ENCODE measurements at places on chromosomes 5 and 9.

DNA sequence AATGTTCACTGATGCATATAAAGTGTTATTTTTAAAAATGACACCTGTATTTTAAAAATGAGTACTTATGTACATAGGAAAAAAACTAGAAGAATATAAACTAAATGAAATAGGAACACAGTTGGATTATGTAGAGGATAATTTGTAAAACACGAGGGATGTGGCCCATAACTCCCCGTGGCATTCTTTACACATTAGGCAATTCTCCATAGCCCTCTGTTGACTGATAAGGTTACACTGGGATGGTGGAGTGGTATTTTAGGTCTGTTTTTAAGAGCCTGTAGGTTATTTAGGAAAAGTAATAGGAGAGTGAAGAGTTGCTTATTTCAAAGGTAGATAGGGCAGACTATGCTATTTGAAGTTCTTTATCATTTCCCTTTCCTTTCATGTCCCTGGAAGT lies 1.8 kb downstream of the CAVIN4 start:
- DNase-seq, result no peak

- no peak for DNase-seq
Observed at GRCh38 chr5:180689775-180690174, 40.4 kb upstream of the FLT4 start.

DNA sequence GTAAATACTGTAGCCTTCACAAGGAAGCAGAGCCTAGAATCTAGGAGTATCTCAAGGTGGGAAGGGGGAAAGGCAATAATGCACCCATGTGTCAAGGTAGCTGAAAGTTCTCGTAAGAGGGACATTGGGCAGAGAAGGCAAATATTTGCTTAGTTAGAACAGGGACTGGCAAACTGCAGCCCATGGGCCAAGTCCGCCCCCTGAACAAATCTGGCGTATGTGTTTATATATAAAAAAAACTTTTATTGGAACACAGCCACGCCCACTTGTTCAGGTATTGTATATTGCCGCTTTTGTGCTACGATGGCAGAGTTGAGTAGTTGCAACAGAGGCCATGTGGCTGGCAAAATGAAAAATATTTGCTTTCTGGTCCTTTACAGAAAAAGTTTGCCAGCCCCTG lies 16.1 kb downstream of the KCNN2 start:
- DNase-seq, result no peak

GRCh38 chr5:151580858-151581257 lies 10.3 kb downstream of the FAT2 start:
- no peak for DNase-seq

DNA sequence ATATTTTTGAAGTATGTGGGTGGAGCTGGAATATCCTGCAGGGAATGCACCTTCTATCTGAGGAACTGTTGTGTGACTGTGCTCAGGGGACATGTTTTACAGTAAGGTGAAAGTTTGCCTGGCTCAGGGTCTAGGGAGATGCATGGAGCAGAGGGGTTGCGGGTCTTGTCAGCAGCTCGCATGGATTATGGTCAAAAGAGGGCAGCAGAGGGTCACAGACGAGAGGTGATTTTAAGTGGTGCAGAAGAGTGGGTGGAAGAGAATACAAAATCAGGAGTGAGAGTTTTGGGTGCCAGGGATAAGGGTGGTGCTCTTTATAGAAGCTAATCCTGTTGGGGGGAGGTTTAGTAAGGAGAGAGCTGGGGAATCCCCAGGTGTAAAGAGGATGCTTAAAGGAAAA lies 53.5 kb upstream of the GRIN3A start:
- DNase-seq, result peak; percentile 90

DNA sequence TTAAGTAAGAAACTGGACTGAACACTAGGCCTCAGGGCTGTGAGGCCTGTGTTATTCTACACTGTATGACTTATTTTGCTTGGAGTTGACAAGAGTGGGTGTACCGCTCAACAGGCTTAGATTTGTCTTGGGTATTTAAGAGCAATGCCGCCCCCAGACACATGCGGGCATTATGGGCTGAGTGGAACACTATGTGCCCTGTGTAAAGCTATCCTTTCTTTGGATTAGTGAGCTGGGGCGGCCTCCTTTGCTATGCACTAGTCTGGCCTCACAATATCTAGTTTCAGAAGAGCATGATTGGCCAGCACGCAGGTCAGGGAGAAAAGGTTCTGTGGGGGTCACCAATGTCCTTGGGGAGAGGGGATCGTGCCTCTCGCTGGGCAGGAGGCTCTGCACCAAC lies 206.3 kb upstream of the GDNF start:
- DNase-seq, result no peak

DNA sequence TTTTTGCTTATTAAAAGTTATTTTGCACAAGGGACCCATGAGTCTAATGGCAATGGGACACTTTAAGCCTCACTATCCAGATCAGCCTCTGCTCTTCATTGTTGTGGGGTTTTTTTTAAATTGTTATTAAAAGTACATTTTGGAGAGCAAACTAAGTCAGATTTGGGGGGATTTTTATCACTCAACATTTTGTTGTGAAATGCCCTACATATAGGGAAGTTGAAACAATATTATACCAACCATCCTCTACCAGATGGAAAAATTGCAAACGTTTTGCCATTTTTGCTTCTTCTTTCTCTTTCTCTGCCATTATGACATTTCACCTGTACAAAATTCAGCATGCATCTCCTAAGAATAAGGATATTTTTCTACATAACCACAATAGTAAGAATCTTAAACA lies 75.3 kb downstream of the SLC1A3 start:
- no peak for DNase-seq

DNA sequence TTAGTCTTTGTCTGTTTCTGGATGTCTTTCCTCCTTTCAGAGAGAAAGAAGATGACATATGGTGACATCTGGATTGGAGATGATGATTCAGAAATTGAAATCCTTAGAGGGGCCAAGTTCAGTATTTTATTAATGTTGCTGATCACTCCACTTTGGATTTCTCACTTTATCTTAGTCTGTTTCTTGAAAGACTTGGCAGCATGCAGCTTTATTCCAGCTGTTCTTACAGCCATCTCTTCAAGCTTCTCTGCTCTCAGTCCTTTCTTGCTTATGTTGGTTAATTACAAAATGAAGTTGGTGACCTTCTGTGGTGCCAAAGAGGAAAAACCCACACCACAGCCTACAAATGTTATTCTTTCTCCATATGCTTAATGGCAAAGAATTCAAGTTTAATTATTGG lies 62.1 kb downstream of the SNCAIP start:
- no peak for DNase-seq

GRCh38 chr5:6049662-6050061 lies 328.7 kb downstream of the MED10 start:
- no peak for DNase-seq

GRCh38 chr9:8234316-8234715 lies 434.7 kb upstream of the DMAC1 start:
- DNase-seq, result peak; percentile 41

- DNase-seq, result no peak
Observed at GRCh38 chr5:35073160-35073559, 25.4 kb upstream of the AGXT2 start.

DNA sequence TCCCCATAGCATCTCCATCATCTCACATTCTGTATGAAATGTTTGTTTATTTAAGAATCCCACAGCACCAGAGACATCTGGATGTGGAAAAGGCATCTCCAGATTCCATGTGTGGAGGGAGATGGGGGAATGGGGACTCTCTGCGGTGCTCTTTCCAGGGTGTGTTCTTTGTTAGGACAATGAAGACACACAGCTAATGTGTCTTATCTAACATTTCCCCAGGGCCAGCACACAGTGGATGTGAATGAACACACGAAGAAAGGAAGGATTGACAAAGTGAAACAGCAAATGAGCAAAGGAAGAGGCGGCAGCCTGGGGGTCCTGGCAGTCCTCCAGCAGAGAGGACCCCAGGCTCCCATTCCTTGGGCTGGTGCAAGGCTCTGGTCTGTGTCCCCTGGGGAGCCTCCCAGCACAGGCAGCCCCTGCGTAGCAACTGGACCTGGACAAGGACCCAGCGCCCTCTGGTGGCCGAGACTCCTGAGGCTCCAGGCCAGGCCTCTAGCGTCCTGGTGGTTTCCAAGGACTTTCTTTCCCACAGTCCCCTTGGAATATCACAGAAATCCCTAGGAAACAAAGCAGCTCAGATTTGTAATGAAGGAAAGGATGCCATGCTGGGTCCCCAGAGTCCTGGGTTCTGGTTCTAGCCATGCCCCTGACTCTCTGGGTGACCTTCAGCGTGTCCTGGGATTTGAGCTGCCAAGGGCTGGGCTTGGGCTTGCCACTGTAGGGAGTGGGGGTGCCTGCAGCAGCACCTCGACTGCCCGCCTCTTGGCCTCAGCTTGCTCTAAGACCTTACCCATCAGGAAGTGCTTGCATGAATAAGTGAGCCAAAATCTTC lies 3.5 kb upstream of the PDLIM7 start:
- peak; percentile 96 for DNase-seq

- peak; percentile 56 for DNase-seq
Observed at GRCh38 chr5:7394889-7395431, 978 bp upstream of the ADCY2 start.

GRCh38 chr5:132915681-132916080 lies 42.2 kb downstream of the LEAP2 start:
- no peak for DNase-seq

DNA sequence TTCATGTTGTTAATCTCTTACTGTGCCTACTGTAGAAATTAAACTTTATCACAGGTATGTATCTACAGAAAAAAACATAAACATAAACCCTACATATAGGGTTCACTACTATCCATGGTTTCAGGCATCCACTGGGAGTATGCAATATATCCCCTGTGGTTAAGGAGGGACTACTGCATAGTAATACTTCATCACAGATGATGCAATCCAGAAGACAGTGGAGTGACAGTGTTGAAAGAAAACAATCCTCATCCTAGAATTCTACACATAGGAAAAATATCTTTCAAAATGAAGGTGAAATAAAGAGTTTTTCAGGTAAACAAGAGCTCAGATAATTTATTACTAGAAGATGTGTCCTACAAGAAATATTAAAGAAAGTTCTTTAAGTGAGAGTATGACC lies 105.9 kb downstream of the HOMER1 start:
- no peak for DNase-seq

- DNase-seq, result peak; percentile 49
Observed at GRCh38 chr5:78544561-78545201, 103.9 kb downstream of the LHFPL2 start.

DNA sequence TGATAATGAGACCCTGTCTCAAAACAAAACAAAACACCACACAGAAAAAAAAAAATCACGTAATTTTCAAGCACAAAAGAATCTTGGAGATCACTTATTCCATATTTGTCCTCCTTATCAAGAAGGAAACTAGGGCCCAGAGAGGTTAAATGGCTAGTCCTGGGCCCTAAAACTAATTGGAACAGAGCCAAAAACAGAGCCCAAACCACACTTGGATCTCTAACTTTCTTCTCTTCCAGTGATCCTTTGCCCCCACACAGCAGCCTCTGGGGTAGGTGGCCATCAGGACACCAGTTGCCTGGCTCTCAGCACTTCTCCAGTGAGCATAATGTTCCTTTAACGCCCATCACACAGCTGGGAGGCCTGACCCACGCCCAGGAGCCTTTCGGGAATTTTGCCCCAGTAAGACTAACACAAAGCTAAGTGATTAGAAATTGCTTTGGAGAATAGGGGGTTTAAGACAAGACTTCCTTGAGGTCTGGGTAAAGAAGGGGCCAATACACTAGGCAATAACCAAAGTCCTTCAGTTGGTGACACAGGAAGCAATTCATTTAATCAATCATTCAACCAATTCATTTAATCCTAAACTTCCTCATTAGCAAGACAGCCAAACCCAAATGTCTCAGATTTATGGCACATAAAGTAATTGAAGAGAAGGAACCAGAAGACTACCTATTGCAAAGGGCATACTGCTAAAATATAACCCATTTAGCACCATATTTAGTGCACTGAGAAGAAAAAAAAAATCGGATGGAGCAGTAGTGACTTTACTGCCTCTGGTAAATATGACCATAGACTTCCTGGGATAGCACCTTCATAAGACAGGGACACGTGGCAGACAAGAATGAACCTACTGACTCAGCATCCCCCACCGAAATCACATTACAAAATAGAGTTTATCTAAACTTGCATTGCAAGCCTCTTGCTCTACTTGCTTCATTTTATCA lies 77.8 kb downstream of the ZNF608 start:
- DNase-seq, result no peak

- peak; percentile 68 for DNase-seq
Observed at GRCh38 chr9:38067859-38068681, 957 bp downstream of the SHB start.

DNA sequence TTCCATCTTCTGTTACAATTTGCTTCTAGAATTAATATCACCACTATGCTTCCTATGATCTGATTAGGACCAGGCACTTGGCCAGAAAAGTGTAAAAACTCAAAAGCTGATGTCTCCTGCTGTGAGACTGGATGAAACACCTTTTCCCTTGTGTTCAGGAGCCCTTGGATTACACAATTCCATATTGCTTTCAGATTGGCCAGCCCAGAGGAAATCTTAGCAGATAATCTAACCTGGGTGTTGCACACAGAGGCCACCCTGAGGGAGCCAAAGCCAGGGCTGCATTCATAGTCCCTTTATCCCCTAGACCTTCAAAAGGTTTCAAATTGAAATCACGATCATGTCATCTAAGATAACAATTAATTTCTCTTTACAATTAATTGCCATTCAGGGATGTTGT lies 94.1 kb upstream of the SELENOP start:
- DNase-seq, result no peak

- DNase-seq, result no peak
Observed at GRCh38 chr9:111108946-111109345, 70.7 kb upstream of the LPAR1 start.

DNA sequence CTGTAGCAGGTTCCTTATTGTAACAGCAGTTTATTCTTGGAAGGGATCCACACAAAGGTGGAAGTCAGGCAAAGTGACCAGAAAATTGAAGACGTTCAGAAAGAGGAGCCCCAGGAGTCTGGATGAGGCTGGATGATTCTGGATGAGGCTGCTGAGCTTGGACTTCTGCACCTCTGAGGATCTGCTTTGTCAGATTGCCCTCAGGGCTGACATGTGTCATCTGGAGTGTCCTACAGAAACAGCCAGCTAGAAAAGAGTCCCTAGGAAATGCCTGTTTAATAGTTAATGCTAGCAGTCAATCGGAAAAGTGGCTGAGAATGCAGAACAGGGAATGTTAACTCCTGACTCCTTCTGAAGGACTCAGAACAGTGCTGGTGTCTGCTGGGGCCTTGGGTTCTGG lies 236.4 kb downstream of the LRRC70 start:
- peak; percentile 50 for DNase-seq

- no peak for DNase-seq
Observed at GRCh38 chr5:127210042-127210441, 80.6 kb upstream of the MEGF10 start.

- peak; percentile 30 for DNase-seq
Observed at GRCh38 chr9:95572381-95573151, 55.8 kb upstream of the PTCH1 start.

- DNase-seq, result no peak
Observed at GRCh38 chr9:114205171-114206015, 50.1 kb downstream of the COL27A1 start.

All from eye (tissue), 1 donor.